ENCODE measurements at places on chromosomes 2 and 18. TPM values are rescaled to one million over a fixed set of nuclear protein-coding genes. Genes with fewer than 3 reads are reported as not detected.

The TBR1 gene
- not detected for total RNA-seq

The AMER3 gene
- not detected for total RNA-seq

The YES1 gene
- total RNA-seq = 49.5 TPM

The SATB2 gene
- total RNA-seq = 13.9 TPM

The DTNA gene
- 28.2 TPM for total RNA-seq

The HNRNPA3 gene
- total RNA-seq = 33.9 TPM

The CHRND gene
- total RNA-seq = not detected

The UGT1A7 gene
- not detected for total RNA-seq

The PER2 gene
- total RNA-seq = 2.1 TPM

The DNER gene
- 0.26 TPM for total RNA-seq

The DSEL gene
- total RNA-seq = 157 TPM

GRCh38 chr18:44943311-44943881 is 262.7 kb downstream of the SETBP1 start:
- H3K27me3 ChIP-seq = no peaks in the 10 kb centered on the region
- no peak overlapping the region for H3K4me3 ChIP-seq
- DNase-seq = peak; percentile 95

- no peak overlapping the region for H3K4me3 ChIP-seq
- H3K27ac ChIP-seq = no peak overlapping the region
- H3K36me3 ChIP-seq = no peaks in the 10 kb centered on the region
- no peaks in the 10 kb centered on the region for H3K27me3 ChIP-seq
- no peaks in the 10 kb centered on the region for H3K4me1 ChIP-seq
Measured at GRCh38 chr18:57057890-57058289, 89.0 kb upstream of the BOD1L2 start.

- no peaks in the 10 kb centered on the region for H3K27me3 ChIP-seq
- no peaks in the 10 kb centered on the region for H3K36me3 ChIP-seq
- H3K4me1 ChIP-seq = no peaks in the 10 kb centered on the region
- H3K4me3 ChIP-seq = no peak overlapping the region
- no peak overlapping the region for H3K27ac ChIP-seq
Measured at GRCh38 chr2:1884933-1885580, 140.7 kb upstream of the PXDN start.

DNA sequence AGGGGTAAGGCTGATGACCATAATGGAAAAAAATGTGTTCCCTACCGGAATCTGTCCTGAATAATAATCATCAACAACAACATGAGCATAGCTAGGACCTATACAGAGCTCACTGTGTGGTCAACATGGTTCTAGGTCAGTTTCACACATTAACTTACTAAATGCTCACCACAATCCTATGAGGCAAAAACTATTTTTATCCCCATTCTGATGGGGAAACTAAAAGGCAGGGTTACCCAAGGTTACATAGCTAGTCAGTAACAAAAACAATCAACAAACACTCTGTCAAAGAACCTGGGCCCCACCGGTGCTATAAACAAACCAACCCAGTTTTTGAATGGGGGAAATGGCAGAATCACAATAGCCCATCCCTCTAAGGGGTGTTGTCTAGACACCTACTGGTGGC is 40.1 kb downstream of the AOX1 start:
- DNase-seq = peak; percentile 44
- no peaks in the 10 kb centered on the region for H3K36me3 ChIP-seq
- no peak overlapping the region for H3K27ac ChIP-seq

DNA sequence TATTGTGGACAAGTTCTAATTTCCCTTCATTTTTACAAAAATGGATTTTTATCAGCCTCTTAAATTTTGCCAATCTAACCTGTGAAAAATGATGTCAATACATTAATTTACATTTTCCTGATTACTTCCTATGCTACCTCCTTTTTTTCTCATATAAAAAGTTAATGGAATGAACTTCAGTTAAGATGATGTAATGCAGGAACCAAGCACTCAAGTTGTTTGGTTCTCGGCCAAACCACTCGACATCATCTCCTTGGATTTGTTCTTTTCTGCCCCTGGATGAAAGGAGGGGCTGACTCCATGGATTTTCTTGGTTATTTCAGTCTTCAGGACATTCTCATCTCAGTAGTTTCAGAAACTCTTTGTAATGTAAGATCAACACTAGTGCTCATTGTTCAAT is 253.1 kb upstream of the NXPH2 start:
- DNase-seq = peak; percentile 65
- no peak overlapping the region for H3K4me3 ChIP-seq
- no peaks in the 10 kb centered on the region for H3K27me3 ChIP-seq
- no peaks in the 10 kb centered on the region for H3K36me3 ChIP-seq
- no peaks in the 10 kb centered on the region for H3K4me1 ChIP-seq

DNA sequence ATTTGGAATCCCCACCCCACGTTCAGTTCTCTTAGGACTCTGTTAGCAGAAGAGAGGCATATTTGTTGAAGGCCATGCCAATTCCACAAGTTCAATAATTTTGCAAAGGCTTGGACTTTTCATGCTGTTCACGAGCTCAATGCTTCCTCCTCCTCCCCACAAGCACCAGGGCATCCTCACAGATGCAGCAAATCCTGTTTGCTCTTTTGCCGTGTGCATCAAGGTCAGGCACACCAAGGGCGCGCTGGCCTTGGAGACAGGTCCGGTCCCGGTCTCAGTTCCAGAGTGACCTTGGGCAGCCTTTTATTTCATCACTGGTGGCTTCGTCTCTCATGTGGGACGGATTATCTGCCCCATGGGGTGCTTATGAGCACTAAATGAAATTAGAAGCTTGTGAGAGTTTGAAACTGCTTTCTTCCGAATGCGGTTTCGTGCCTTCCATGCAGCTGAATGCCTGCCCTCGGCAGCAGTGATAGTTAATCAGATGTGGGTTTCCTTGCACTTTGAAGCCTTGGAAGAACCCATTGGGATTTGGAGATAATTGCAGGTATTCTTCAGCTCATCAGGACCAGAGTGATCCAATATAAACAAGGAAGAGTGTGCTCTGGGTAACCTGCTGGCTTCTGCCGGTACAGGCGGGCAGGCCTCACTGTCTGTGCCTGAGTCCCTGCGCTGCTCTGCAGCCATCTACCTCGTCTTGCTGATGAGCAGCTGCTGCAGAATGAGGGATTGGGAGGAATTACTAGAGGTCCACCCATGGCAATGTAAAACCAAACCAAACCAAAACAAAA is 140.8 kb downstream of the SH3BP4 start:
- no peaks in the 10 kb centered on the region for H3K36me3 ChIP-seq
- H3K4me3 ChIP-seq = no peak overlapping the region
- peaks cover 2% of the 10 kb centered on the region for H3K4me1 ChIP-seq
- no peak overlapping the region for H3K27ac ChIP-seq
- no peak for DNase-seq
- H3K27me3 ChIP-seq = no peaks in the 10 kb centered on the region

GRCh38 chr18:73043211-73043610 is 175.4 kb upstream of the NETO1 start:
- H3K27ac ChIP-seq = no peak overlapping the region
- no peaks in the 10 kb centered on the region for H3K27me3 ChIP-seq
- H3K36me3 ChIP-seq = no peaks in the 10 kb centered on the region
- DNase-seq = no peak

- no peak for DNase-seq
- H3K27me3 ChIP-seq = no peaks in the 10 kb centered on the region
- no peak overlapping the region for H3K4me3 ChIP-seq
- H3K36me3 ChIP-seq = no peaks in the 10 kb centered on the region
- no peaks in the 10 kb centered on the region for H3K4me1 ChIP-seq
- no peak overlapping the region for H3K27ac ChIP-seq
Measured at GRCh38 chr18:79521416-79522205, 125.9 kb downstream of the NFATC1 start.

DNA sequence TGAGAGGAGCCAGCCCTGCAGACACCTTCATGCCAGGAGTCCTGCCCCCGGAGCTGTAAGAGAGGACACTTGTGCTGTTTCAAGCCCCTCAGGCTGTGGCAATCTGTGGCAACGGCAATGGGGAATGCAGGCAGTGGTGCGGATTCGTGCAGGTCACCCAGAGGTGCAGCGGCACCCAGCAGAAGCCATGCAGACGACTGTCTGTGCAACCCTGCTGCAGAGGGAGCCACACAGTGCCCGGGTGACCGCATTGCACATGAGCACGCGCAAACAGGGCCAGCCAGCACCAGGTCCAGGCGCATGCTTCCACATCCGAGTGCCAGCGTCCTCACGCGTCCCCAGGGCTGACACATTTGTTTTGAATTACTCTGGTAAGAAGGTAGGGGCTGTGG is 84.8 kb upstream of the GPC1 start:
- no peak for DNase-seq
- H3K27me3 ChIP-seq = peaks cover 9% of the 10 kb centered on the region
- H3K36me3 ChIP-seq = no peaks in the 10 kb centered on the region
- no peak overlapping the region for H3K27ac ChIP-seq

GRCh38 chr2:201263779-201264178 is 3.4 kb downstream of the CASP8 start:
- no peaks in the 10 kb centered on the region for H3K36me3 ChIP-seq
- H3K27me3 ChIP-seq = no peaks in the 10 kb centered on the region
- H3K27ac ChIP-seq = no peak overlapping the region
- no peak for DNase-seq
- H3K4me3 ChIP-seq = no peak overlapping the region

DNA sequence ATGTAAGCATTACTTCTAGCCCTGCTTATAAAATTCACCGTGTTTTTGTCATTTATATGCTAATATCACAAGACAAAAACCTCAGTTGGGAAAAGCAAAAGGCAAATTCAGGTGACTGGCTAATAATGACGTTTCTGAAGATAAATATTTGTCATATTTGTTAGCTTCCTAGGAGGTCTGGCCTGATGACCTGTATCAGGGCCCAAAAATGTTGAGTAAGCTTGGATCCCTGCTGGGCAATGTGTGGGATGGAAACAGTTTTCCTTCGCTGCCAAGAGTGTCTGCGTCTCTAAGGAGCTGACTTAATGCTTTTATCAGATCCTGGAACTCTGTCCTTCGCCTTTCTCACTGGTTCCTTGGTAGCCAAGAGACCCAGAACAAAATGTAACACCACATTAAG is 230.1 kb upstream of the PXDN start:
- no peak overlapping the region for H3K4me3 ChIP-seq
- peak; percentile 95 for DNase-seq
- H3K36me3 ChIP-seq = no peaks in the 10 kb centered on the region
- no peaks in the 10 kb centered on the region for H3K4me1 ChIP-seq

DNA sequence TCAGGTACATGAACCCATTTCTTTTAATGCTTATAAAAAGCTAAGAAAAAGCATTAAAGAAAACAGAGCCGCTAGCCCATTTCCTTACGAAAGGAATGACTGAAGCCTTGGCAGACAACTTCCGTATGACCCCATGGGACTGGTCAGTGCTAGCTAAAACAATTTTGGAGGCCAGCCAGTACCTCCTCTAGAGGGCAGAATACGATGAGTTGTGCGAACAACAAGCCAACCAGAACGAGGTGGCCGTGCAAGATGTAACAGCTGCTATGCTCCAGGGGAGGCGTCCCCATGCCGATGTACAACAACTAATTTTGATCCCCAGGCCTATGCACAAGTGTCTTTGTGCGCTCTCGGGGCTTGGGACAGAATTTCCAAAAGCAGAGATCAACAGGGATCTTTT is 16.7 kb downstream of the MAP3K2 start:
- no peaks in the 10 kb centered on the region for H3K27me3 ChIP-seq
- no peak overlapping the region for H3K4me3 ChIP-seq
- H3K36me3 ChIP-seq = no peaks in the 10 kb centered on the region
- H3K4me1 ChIP-seq = no peaks in the 10 kb centered on the region

DNA sequence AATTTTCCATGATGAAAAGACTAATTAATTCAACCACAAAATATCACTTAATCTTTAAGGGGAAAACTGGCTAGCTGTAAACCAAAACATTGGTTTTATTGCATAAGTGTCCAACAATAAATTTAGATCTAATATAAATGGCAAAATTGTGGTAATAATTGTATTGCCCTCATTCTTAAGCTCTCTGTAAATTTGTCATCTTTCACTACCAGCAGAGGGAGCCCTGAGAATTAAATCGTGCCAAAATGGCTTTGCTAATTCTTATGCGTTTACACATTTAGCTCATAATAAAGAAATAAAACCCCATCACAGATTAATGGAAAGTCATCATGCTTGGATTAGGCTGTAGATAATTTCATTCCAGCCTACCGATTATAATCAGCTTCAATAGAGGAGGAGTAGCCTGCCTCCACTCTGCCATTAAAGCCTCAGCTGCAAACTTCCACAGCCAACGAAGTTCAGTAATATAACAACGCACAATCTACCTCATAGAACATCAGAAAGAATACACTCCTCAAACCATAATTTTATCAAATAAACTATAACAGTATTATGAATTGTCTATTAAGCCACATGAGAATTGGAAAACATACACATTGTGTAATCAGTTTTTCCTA is 70.0 kb upstream of the ATP5MC3 start:
- H3K27me3 ChIP-seq = peaks cover 4% of the 10 kb centered on the region
- no peaks in the 10 kb centered on the region for H3K4me1 ChIP-seq
- peak; percentile 17 for DNase-seq
- H3K36me3 ChIP-seq = no peaks in the 10 kb centered on the region

DNA sequence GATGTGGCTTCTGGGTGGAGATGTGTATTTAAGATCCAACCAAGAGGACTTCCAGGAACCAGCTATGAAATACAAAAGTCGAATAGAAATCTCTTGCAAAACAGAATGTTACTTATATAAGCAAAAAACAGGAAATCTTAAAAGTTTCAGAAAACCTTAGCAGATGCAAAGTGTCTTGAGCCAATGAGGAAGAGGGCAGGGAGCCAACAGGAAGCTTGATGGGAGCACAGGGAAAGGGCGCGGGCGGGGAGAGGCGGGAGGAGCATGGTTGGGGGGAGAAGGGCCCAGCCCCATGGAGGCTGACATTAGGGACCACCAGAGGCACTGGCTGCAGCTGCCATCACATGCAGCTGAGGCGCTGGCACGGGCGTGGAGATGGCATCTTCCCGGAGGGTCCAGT is 203.3 kb downstream of the SNTG2 start:
- no peaks in the 10 kb centered on the region for H3K27me3 ChIP-seq
- DNase-seq = no peak
- H3K36me3 ChIP-seq = no peaks in the 10 kb centered on the region
- H3K27ac ChIP-seq = no peak overlapping the region

DNA sequence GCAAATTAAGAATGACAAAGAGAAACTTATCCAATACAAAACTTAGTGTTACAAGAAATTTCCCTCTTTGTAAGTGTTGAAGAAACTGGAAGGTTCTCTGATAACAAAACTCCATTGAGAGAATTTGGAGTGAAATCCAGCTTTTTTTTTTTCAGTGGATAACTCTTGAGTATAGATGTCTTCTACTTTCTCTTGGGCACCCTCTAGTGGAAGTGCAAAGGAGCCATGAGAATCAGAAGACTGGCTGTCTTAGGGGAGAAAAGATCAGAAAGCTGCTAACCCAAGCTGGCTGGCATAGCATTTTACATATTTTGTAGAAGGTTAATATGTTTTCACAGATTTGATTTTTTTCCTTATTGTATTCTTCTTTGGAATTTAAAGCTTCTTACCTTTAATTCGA is 138.8 kb upstream of the SATB2 start:
- H3K4me1 ChIP-seq = no peaks in the 10 kb centered on the region
- H3K4me3 ChIP-seq = no peak overlapping the region
- H3K27ac ChIP-seq = no peak overlapping the region
- no peaks in the 10 kb centered on the region for H3K36me3 ChIP-seq
- no peaks in the 10 kb centered on the region for H3K27me3 ChIP-seq
- DNase-seq = peak; percentile 35
